Bronchial smooth muscle cell (primary cell): ENCODE measurements at places on chromosomes 16 and 17. TPM values are rescaled to one million over a fixed set of nuclear protein-coding genes. Genes with fewer than 3 reads are reported as not detected.

ANKRD11 gene
- 49.6 and 55.0 TPM in 2 replicates for total RNA-seq

TBC1D3G gene
- total RNA-seq = not detected in 2 replicates

CDRT15 gene
- not detected in 2 replicates for total RNA-seq

ABCA10 gene
- total RNA-seq = 5.2 and 5.6 TPM in 2 replicates

PPP1R27 gene
- not detected in 2 replicates for total RNA-seq

TEKT3 gene
- total RNA-seq = 0.09 TPM in 1 of 2 replicates, not detected in the other

ZG16 gene
- not detected in 2 replicates for total RNA-seq

FBXW10 gene
- under 0.01 TPM in 2 replicates for total RNA-seq

PTGES3L gene
- 0.16 TPM in 1 of 2 replicates, not detected in the other for total RNA-seq

MYH3 gene
- total RNA-seq = 0.16 and 0.60 TPM in 2 replicates

AXIN2 gene
- 3.3 and 4.2 TPM in 2 replicates for total RNA-seq

TLCD2 gene
- total RNA-seq = 5.2 and 8.7 TPM in 2 replicates

KCNJ2 gene
- total RNA-seq = 26.5 and 52.5 TPM in 2 replicates

HSD11B2 gene
- 0.60 TPM in 1 of 2 replicates, not detected in the other for total RNA-seq

SERPINF2 gene
- total RNA-seq = 0.17 TPM in 1 of 2 replicates, not detected in the other

ACBD4 gene
- 5.8 and 7.4 TPM in 2 replicates for total RNA-seq

SLC13A2 gene
- total RNA-seq = not detected in 2 replicates

ANKS4B gene
- not detected in 2 replicates for total RNA-seq

PPM1D gene
- 9.5 and 13.1 TPM in 2 replicates for total RNA-seq

CNTD1 gene
- total RNA-seq = 0.16 and 0.94 TPM in 2 replicates

APPBP2 gene
- 44.9 and 51.5 TPM in 2 replicates for total RNA-seq

SEZ6L2 gene
- 5.5 and 7.5 TPM in 2 replicates for total RNA-seq

CD300LB gene
- not detected in 2 replicates for total RNA-seq

CCL2 gene
- total RNA-seq = 1.4 and 5.1 TPM in 2 replicates

ATF7IP2 gene
- total RNA-seq = 0.79 TPM in 1 of 2 replicates, not detected in the other

ATXN2L gene
- total RNA-seq = 28.1 and 32.5 TPM in 2 replicates

CCL8 gene
- not detected in 2 replicates for total RNA-seq

RASD1 gene
- total RNA-seq = 0.43 and 0.79 TPM in 2 replicates
